Activated T-helper 1 cell treated with Interleukin-2 at 50 U/mL for 16 hours (primary cell): ENCODE measurements at places on chromosomes 16 and 17.

DNA sequence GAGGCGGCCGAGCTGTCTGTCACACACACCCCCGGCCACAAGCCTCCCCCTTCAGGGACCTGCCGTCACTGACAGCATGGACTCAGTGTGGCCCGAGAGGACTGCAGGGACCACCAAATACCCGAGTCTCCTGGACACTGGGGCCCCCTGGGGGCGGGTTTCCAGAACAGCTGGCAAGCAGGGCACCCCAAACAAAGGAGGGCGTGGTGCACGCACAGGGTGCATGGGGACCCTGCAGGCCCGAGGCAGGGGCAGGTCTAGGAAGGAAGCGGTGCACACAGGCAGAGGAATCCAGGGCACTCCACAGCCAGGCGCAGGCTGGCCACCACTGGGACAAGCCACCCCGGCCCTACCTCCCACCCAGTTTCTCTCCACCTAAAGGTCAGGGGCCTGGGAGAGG is 28.7 kb upstream of the ENPP7 start:
- DNase-seq = no peak

DNA sequence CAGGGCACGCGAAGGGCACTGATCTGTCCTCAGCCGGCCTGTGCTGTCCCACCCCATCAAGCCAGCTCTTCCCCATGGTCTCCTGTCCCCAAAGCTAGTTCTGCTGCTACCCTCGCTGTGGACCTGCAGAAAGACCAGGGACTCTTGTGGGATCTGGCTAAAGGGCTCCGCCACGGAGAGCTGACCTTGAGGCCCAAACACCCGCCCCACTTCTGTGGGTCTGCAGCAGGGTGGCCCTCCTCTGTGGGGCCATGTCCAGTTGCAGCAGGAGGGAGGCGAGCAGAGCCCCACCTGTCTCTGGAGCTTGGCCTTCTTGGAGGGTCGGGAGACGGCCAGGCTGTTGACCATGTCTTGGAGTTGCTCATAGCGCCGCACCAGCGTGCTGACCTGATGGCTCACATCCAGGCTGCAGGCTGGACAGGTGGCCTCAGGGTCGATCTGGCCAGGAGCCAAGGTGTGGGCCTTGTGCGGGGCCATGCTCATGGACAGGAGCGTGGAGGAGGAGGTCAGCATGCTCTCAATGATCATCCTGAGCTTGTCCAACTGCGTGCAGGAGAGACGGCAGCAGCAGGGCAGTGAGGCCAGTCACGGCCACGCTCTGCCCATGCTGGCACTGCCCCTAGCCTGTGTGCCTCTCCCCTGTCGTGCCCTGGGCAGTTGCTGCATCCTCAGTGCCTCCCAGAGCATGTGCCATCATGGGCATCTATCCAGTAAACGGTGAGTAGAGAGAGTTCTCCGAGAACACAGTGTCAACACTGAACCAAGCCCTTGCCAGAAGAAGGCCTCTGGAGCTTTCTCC is 16.6 kb downstream of the UBALD2 start:
- no peak for DNase-seq

DNA sequence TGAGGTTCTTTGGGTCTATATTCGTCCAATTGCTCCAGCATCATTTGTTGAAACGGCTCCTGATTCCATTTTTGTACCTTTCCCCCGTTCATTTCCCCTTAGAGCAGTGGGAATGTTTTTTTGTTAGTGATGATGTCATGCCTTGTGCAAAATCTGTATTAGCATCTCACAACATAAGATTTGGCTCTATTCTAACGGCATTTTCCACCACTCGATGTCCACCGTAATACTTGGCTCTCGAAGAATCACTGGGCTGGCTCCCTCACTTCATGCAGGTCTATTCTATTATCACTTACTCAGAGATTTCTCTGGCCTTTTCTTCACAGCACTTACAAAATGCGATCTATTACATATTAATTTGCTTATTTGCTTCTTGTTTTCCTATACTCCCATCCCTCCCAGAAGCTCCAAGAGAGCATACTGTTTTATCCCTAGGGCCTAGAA is 571 bp upstream of the NME1 start:
- no peak for DNase-seq

GRCh38 chr16:12531937-12532336 is 271.8 kb downstream of the CPPED1 start:
- no peak for DNase-seq

DNA sequence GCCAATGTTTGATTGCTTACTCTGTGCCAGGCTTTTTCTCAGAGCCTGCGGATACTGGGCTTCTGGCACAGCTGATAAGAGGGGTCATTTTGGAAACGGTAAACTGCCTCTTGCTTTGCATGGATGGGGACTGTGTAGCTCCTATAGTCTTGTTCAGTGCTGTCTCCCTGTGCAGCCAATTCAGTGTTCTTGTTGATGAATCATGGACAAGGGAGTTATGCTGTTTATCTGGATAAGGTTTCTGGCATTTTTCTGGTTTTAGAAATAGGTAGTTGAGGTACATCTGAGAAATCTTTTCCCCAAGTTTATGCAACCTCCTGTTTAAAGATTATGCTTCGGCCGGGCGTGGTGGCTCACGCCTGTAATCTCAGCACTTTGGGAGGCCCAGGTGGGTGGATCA is 16.7 kb upstream of the TANGO6 start:
- DNase-seq = no peak

- no peak for DNase-seq
Measured at GRCh38 chr17:50464736-50465135, 3.9 kb downstream of the CHAD start.

DNA sequence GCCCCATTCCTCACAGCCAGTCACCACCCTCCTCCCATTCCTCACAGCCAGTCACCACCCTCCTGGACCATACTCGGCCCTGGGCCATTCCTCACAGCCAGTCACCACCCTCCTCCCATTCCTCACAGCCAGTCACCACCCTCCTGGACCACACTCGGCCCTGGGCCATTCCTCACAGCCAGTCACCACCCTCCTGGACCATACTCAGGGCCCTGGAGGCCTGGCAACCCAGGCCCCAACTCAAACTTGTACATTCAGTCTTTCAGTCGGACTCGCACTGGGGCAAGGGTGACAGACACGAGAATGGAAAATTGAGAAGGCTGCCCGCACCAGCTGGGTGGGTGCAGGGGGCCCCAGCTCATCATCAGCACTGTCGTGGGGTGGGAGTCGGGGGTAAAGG is 30.4 kb upstream of the FOXK2 start:
- DNase-seq = no peak

GRCh38 chr16:75088216-75088615 is 28.4 kb downstream of the LDHD start:
- DNase-seq = no peak

- DNase-seq = no peak
Measured at GRCh38 chr17:62187681-62188080, 122.6 kb upstream of the MED13 start.

GRCh38 chr17:38463451-38463858 is 35.2 kb downstream of the ARHGAP23 start:
- DNase-seq = no peak

DNA sequence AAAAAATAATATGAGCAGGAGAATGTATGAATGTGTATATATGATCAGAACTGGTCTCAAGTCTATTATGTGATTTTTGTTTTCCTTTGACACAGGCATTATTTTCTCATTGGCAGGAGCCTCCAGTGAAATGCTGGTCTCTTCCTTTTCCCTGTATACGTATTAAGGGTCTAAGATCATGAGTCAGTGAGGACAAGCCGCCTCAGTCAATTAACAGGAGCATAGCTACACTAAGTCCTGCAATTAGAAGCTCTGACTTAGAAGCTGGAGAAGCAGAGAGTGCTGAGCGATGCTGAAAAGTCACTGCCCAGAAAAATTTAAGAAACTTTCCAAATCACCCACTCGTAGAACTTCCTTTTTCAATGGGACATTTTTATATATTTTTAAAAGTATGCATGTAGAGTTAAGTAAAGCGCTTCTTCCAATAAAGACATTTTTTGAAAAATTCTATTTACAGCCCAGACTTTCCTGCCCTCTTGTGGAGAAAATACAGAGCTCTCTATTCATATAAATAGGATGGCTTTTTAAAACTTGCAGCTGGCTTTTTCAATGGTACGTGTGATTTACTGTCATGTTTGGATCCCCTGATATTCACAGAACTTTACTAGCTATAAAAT is 70.2 kb upstream of the PSMD7 start:
- no peak for DNase-seq

GRCh38 chr17:77501751-77502625 is 361.2 kb downstream of the SEC14L1 start:
- DNase-seq = no peak

DNA sequence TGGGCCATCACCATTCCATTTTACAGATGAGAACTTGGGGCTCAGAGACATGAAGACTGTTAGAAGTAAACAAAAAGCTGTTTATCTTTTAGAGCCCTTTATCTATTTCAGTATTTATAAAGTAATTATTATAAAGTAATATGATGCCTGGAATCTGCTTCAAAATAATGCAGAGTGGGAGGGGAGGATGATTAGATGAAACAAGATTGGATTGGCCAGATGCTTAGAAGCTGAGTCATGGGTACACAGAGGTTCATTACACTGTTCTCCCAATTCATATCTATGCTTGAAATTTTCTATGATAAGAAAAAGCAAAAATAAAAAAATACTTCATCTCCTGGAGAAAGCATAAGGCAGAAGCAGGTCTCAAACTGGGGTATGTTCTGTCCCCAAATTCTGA is 29.4 kb downstream of the TOM1L2 start:
- no peak for DNase-seq

GRCh38 chr16:1261131-1261892 is 5.4 kb downstream of the TPSD1 start:
- DNase-seq = no peak

GRCh38 chr16:12366313-12366712 is 389.8 kb downstream of the SNX29 start:
- no peak for DNase-seq

DNA sequence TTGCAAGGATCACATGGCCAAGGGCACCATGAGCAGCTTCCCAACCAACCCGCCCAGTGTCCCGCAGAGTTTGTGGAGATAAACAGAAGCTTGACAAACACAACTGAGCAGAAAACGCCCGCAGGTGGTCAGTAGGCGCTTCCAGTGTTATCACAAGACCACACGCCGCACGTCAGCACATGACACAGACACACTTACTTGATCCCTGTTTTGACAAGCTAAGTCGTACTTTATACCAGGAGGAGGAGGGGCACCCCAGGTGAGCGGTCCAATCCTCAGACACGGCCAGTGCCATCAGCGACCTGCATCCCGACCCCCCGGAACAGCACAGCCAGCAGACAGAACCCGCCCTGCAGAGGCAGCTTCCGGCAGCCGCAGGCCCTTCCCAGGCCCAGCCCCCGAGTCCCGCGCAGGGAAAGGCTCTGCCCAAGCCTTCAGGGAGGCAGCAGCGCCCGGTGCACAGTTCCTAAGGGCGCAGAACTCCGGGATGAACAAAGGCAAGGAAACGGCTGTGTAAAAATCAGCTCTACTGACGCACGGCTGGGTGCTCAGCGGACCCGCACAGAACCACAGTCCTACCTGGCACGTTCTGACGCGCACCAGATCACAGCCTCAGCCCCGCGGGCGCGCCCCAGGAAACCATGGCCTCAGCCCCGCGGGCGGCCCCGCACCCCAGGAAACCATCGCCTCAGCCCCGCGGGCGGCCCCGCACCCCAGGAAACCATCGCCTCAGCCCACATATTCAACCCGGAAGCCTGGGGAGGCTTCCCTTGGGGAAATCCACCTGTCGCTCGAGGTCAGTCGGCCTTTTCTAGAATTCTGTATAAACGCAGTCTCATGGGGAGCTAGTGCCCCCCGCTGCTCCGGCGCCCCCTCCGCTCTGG is 27.8 kb downstream of the AXIN1 start:
- DNase-seq = peak; percentile 65

GRCh38 chr16:24969071-24969470 is 46.1 kb downstream of the ARHGAP17 start:
- DNase-seq = no peak

GRCh38 chr16:29658705-29659104 is 4.3 kb upstream of the SPN start:
- DNase-seq = no peak

DNA sequence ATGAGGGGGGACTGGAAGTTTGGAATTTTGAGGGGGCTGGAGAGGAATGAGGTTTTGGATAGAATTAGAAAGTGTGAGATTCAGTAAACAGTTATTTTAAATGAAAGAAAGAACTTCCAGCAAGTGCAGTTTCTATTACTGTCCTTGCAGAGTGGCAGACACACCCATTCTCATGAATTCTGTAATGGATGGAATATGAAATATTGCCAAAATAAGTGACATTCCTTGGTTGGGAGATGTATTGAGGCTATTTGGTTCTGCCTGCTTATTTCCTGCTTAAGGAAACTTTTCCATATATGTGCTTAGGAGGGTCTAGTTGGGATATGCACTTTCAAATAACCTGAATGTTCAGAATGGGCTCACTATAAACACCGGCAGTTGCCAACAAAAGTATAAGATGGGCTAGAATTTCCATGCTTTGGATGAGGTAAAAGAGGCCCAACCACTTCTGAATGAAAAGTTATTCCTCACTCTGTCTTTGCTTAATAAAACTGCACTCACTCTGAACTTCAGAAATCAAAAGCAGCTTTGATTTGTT is 434.4 kb downstream of the CA10 start:
- DNase-seq = no peak

DNA sequence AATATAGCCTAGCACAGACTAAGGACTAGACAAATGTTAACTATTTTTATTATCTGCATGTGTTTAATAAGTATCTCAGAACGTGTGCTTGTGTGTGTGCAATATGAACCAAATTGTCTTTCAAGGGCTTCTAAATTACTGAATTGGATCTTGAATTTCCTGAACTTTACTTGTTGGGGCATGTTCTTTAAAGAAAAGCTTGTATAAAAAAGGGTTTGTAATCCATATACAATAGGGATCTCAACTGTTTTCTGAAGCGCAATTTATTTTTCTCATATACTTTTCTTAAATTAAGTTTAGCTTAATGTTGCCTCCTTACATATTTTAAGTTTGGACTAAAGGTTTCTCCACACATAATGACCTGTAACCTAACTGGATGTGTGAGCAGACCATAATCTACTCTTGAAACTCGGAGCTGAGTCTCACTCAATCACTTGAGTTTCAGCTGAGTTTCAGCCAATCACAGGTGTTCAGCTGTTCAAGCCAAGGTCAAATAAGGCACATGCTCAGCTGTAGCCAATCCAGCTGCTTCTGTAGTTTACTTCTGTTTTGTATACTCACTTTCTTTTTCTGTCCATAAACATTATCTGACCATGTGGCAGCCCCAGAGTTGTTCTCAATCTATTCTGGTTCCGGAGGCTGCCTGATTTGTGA is 72.3 kb downstream of the CDK5R1 start:
- no peak for DNase-seq

- no peak for DNase-seq
Measured at GRCh38 chr17:61504697-61505096, 52.5 kb downstream of the TBX4 start.

- no peak for DNase-seq
Measured at GRCh38 chr16:12002447-12003006, 26.0 kb downstream of the SNX29 start.

GRCh38 chr16:29708917-29709600 is 30.1 kb downstream of the QPRT start:
- DNase-seq = no peak

DNA sequence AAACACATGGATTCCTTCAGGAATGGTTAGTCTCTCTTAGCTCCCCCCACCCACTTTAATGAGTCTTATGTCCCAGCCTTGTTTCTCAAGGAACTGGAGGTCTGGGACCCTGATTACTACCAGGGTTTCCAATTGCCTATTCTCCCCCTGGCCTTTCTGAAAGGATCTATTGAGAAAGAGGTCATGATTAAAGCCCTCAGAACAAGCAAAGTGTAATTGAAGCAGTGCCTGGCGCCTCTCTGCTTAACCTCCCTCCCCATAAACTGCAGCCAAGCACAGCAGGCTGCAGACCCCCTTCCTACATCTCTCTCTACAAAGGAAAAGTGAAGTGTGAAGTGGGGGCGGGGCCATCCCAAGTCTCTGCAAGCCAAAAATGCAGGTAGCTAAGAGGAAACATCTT is 159.7 kb upstream of the CDH11 start:
- DNase-seq = no peak
